Left hindlimb (tissue), 1 donor: ENCODE measurements at places on chromosomes 6 and 20.

DNA sequence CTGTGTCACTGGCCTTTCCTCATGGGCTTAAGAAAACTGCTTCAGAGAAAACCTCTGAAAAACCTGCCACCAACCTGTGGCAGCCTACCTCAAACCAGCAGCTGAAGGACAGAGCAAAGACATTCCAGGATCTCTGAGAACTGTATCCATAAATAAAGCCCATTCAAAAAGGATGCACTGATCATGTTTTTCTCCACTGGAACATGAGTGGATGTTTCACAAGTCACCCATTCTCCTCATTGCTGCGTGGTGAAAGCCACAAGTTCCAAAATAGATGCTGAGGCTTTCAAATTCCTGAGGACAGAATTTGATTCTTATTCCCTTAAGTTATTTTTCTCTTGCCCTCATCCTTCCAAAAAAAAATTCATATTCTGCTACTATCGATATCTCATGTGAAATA, 280.6 kb downstream of the KHDC1L start:
- no peak for DNase-seq

- DNase-seq: peak; percentile 79
These were observed 725 bp downstream of the EEF1A1 start for GRCh38 chr6:73519926-73520687.

DNA sequence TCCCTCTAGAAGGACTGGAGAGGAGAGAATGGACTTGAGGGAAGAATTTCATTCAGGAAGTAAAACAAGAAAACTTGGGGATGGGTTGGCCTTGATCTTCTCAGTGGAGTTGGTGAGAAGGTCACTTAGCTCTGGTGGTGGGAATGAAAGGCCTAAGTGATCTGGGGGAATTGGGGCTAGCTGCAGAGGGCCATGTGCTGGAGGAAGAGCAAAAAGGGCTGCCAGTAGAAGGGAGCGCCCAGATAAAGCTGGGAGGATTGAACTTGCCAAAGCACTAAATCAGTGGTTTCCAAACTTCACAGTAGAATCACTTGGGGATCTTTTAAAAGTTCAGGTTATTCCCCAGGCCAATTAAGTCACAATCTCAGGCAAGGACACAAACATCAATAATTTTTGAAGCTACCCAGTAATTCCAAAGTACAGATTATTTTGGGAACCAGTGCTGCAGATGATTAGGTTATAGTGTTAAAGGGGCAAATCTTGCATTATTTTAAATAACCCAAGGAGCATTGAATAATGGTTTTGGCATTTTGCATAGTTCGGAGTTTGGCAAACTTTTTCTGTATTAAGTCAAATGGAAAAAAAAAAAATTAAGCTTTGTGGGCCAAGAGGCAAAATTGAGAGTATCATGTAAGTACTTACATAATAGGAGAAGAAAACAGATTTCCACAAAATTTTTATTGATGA, 36.5 kb upstream of the RFPL4B start:
- no peak for DNase-seq

- DNase-seq: no peak
These were observed 51.7 kb downstream of the FAM50B start for GRCh38 chr6:3900744-3901336.

DNA sequence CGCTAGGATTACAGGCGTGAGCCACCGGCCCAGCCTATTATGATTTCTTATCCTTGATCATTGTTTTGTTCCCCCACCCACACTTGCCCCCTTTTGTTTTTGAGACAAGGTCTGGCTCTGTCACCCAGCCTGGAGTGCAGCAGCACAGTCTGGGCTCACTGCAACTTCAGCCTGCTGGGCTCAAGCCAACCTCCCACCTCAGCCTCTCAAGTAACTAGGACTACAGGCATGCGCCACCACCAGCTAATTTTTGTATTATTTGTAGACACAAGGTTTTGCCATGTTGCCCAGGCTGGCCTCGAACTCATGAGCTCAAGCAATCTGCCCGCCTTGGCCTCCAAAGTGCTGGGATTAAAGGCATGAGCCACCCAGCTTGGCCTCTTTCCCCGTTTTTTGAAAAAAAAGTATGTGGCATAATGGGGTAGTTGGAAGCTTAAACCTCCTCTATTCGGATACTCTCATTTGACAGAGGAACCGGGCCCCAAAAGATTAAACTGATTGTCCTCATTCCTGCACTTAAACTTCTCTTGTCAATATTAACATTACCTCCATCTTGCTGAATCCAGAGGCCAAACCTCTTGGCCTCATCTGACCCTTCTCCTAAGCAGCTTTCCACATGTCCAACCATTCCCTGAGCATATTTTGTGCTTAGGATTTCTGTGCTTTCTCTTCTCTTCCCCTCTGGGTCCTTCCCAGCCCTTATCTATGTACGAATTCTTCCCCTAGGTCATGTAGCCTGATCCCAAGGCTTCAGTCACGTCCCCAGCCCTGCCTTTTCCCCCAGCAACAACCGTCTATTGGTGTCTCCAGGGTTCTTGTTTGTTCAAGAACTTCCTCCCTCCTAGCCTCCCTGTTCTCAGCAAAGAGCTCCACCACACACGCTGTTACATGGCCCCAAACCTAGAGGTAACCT, 6.1 kb upstream of the EZR start:
- DNase-seq: no peak

DNA sequence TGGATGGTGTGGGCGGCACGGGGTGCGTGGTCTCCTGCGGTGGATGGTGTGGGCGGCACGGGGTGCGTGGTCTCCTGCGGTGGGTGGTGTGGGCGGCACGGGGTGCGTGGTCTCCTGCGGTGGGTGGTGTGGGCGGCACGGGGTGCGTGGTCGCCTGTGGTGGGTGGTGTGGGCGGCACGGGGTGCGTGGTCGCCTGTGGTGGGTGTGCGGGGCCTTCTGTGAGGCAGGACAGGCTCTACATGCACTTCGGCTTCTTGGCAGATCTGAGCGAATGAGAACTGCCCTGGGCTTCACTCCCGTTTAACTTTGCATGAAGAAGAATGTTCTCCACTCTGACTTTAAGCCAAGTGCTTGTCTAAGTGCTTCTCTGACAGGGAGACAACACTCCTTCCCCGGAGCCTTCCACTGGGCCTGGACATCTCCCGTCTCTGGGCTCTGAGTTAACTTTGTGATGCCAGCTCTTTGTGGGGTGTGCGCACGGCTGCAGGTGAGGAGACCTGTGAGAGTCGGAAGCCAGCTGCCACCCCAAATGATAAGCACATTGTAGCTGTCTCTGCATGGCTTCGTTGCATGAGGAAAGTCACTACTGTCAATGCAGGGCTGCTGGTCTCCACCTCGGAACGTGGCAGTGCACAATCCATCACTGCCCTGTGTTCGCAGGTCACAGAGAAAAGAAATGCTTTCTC, 244.8 kb downstream of the DLL1 start:
- DNase-seq: peak; percentile 3

- DNase-seq: no peak
These were observed 86.4 kb upstream of the FRMD1 start for GRCh38 chr6:168165373-168165772.

DNA sequence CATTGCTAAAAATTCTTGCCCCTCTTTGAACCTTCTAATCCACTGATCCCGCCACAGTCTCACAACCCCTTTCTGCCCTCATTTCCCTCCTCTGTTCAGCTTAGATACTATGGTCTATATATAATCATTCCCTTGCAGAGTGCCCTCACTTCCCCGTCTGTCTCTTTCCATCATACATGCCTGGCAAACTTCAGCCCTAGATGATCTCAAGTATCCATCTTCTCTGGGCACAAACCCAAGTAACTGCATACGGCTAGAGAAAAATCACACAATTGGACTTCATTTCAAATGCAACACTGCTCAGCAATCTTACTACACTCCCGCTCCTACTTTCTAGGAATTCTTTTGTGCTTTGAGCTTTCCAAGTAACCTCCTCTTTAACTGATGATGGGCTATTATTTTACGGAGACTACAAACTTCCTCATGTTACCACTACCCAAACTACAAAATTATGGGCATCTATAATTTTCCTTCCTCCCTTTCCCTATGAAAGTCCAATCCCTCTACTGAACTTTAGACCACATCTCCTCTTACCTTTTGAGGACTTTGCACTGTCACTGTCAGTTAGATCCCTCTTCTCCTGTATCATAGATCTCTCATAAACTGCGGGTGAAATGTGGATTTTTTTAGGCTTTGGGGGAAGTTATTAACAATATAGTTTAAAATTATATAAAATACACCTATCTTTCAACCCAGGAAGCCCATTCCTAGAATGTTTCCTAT, 135.6 kb downstream of the BTBD9 start:
- DNase-seq: no peak
